ENCODE measurements at places on chromosomes 7 and 10. TPM values are rescaled to one million over a fixed set of nuclear protein-coding genes. Genes with fewer than 3 reads are reported as not detected.

The ACTL6B gene
- not detected for total RNA-seq

The SRRM3 gene
- 6.1 TPM for total RNA-seq

The SYNPO2L gene
- not detected for total RNA-seq

The PAX4 gene
- total RNA-seq = not detected

The ODAD2 gene
- total RNA-seq = not detected

The CCDC3 gene
- total RNA-seq = 0.95 TPM

The TLL2 gene
- total RNA-seq = 0.10 TPM

The FLNC gene
- total RNA-seq = 4.9 TPM

The TRDMT1 gene
- 2.8 TPM for total RNA-seq

The BAMBI gene
- total RNA-seq = 18.9 TPM

The C7orf57 gene
- 0.25 TPM for total RNA-seq

The CD36 gene
- total RNA-seq = 0.21 TPM

The MYH16 gene
- total RNA-seq = 0.88 TPM

The SCART1 gene
- 0.19 TPM for total RNA-seq

The MYOZ1 gene
- not detected for total RNA-seq

The ASZ1 gene
- not detected for total RNA-seq

The TBC1D12 gene
- 4.6 TPM for total RNA-seq

The FGF8 gene
- total RNA-seq = 0.08 TPM

The TSPAN15 gene
- 105 TPM for total RNA-seq

The MRLN gene
- total RNA-seq = not detected

The HEPACAM2 gene
- total RNA-seq = not detected

The SH2B2 gene
- total RNA-seq = 2.7 TPM

The ZNF467 gene
- total RNA-seq = 1.2 TPM

The CACNA2D1 gene
- 5.4 TPM for total RNA-seq

The AKR1D1 gene
- total RNA-seq = not detected

The UTF1 gene
- not detected for total RNA-seq

The PILRB gene
- total RNA-seq = 32.7 TPM

The TMEM229A gene
- not detected for total RNA-seq

The H2BK1 gene
- not detected for total RNA-seq

The ANAPC16 gene
- total RNA-seq = 70.5 TPM

The AGAP5 gene
- total RNA-seq = 1.8 TPM

The ELFN1 gene
- total RNA-seq = 0.49 TPM

The CHST15 gene
- 9.0 TPM for total RNA-seq

The ASB10 gene
- not detected for total RNA-seq

The EEPD1 gene
- 47.4 TPM for total RNA-seq

Measured in A549 treated with DMSO at 1 μM for 4 hours (cell line).